ENCODE measurements at places on chromosomes 2 and 18. TPM values are rescaled to one million over a fixed set of nuclear protein-coding genes. Genes with fewer than 3 reads are reported as not detected.

LHCGR gene
- 0.74 TPM for polyA plus RNA-seq

CDH2 gene
- polyA plus RNA-seq = 79.6 TPM

GPR45 gene
- polyA plus RNA-seq = not detected

ZSCAN30 gene
- 66.3 TPM for polyA plus RNA-seq

DNA sequence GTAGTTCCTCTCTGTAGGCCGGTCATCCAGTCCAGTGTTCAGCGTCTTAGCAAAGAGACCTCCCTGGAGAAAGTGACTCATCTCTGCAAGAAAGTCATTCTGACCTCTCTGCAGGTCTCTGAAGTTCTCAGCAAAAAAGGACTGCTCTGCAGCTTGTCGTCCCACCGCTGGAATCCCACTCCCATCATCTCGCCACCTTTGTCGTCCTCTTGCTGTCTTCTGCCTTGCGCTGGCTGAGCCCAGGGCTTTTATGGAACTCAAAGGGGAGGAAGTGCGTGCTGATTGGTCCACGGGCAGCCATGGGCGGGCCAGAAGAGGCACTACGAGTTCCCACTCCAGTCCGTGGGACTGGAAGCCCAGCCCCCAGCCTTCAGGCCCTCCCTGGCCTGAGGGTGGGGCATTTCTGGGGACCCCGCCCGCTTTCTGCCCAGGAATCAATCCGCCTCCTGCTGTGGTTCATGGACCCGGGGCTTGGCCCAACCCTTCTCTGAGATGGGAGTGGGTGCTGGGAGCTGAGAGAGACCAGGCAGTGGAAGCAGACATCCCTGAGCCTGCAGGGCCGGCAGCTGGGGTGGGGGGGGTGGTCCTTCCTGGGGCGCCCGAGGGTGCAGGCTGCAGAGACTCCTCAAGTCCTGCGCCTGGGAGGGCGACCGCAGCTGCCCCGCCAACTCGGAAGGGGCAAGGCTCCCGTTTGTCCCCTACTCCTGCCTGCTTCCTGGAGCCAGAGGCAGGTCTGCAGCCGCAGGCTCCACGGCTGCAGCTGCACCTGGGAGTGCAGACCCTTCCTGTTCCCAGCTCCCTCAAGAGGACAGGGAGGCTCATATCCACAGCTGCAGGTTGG lies 660.7 kb upstream of the RAB6C start:
- DNase-seq = no peak

- no peak for DNase-seq
Observed at GRCh38 chr2:46335391-46336282, 38.4 kb downstream of the EPAS1 start.

DGUOK gene
- 63.7 TPM for polyA plus RNA-seq

DNA sequence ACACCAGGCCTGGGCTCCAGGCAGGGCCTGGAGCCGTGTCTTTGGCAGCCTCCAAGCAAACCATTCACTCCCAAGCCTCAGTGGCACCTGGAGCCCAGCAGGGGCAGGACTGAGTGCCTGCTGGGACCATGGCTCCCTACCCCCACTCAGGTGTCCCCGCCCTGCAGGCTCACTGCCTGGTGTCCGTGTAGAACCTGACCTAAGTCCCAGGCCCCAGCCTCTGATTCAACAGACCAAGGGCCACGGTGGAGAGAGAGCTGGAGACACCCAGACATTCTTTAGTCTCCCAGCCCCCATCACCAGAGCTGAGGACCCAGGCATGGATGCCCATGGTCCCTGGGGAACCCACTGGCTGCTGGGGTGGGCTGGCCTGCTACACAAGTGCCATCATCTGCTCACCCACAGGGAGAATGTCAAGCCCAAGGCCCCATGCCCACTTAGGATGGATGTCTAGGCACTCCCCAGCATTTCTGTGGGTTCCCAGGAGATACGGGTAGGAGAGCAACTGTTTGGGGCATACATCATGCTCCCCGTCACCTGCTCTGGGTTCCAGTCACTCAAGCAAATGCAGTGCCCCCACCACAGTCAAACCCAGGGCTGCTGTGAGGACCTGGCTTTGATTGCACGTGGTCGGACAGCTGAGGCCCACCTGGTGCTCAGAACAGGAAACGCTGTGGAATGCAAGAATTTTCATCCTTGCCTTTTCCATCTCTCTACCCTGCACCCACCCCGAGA lies 42.9 kb upstream of the ATG16L1 start:
- DNase-seq = no peak

GRCh38 chr2:8870441-8870840 lies 33.0 kb upstream of the KIDINS220 start:
- DNase-seq = no peak

EIF2AK3 gene
- polyA plus RNA-seq = 25.3 TPM

CD207 gene
- 0.06 TPM for polyA plus RNA-seq

DNA sequence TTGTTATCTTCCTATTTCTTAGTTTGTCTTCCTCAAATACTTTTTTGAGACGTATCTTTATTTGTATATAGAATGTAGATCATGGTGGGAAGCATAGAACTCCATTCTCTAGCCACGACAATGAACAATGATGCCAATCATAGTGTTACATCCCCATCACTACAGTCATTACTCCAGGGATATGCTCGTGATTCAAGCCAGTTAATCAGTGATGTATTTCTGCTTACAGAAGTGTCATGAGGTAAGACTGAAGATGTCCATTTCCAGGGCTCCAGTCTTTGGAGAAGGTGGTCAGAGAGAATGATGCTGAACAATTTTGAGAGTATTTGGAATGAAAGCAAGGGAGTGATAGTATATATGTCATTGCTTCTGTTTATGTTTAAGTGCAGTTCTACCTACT lies 777.2 kb upstream of the TMEFF2 start:
- no peak for DNase-seq
